Adrenal gland (tissue), 19 donors: ENCODE measurements at places on chromosomes 4 and X. TPM values are rescaled to one million over a fixed set of nuclear protein-coding genes. Genes with fewer than 3 reads are reported as not detected.

Gene FGFRL1
- polyA plus RNA-seq = 25.3 TPM

Gene ATXN3L
- not detected for polyA plus RNA-seq

Gene H2AZ1
- polyA plus RNA-seq = 49.7 TPM

Gene CHST7
- polyA plus RNA-seq = 2.8 TPM

Gene NPNT
- polyA plus RNA-seq = 10.5 TPM

Gene UGT2B11
- not detected for polyA plus RNA-seq

Gene JCHAIN
- polyA plus RNA-seq = 0.98 TPM

Gene ZAR1
- polyA plus RNA-seq = not detected

Gene DCAF12L1
- not detected for polyA plus RNA-seq

Gene DGAT2L6
- not detected for polyA plus RNA-seq

Gene CENPVL3
- polyA plus RNA-seq = 0.32 TPM

Gene ZMAT1
- 45.4 TPM for polyA plus RNA-seq

Gene DCAF8L1
- not detected for polyA plus RNA-seq

Gene ZGRF1
- polyA plus RNA-seq = 2.6 TPM

Gene FAM13A
- 13.6 TPM for polyA plus RNA-seq

Gene HDX
- 0.74 TPM for polyA plus RNA-seq

Gene MAGEB17
- polyA plus RNA-seq = 0.07 TPM

Gene CLGN
- polyA plus RNA-seq = 0.47 TPM

Gene NHS
- polyA plus RNA-seq = 4.4 TPM

Gene GPR78
- 0.08 TPM for polyA plus RNA-seq

Gene MTMR8
- polyA plus RNA-seq = 0.71 TPM

Gene IQCM
- polyA plus RNA-seq = not detected

Gene NCBP2L
- 0.40 TPM for polyA plus RNA-seq

Gene SUPT20HL1
- not detected for polyA plus RNA-seq

Gene NEK1
- 14.3 TPM for polyA plus RNA-seq

Gene FAM47E
- 7.7 TPM for polyA plus RNA-seq

Gene GAGE12F
- polyA plus RNA-seq = not detected

Gene PLP2
- 724 TPM for polyA plus RNA-seq

Gene SEPTIN6
- polyA plus RNA-seq = 332 TPM

Gene STAP1
- 0.10 TPM for polyA plus RNA-seq

Gene SLC25A43
- polyA plus RNA-seq = 5.4 TPM

Gene HMX1
- not detected for polyA plus RNA-seq

Gene USP26
- polyA plus RNA-seq = not detected

Gene MAPK10
- polyA plus RNA-seq = 25.8 TPM

Gene PRRG3
- 0.84 TPM for polyA plus RNA-seq

Gene ARL9
- 1.2 TPM for polyA plus RNA-seq

Gene C4orf36
- polyA plus RNA-seq = not detected

Gene FSTL5
- polyA plus RNA-seq = 0.64 TPM

Gene SLC9A7
- polyA plus RNA-seq = 3.9 TPM

Gene XPNPEP2
- polyA plus RNA-seq = 0.73 TPM

Gene SLC26A1
- 2.5 TPM for polyA plus RNA-seq

Gene UNC5C
- 5.0 TPM for polyA plus RNA-seq

Gene GPC4
- polyA plus RNA-seq = 3.2 TPM

Gene ADAMTS3
- polyA plus RNA-seq = 1.0 TPM

Gene TKTL2
- not detected for polyA plus RNA-seq

Gene GYPE
- 0.24 TPM for polyA plus RNA-seq

Gene OPRPN
- not detected for polyA plus RNA-seq

Gene PNCK
- 0.42 TPM for polyA plus RNA-seq

Gene BEX2
- polyA plus RNA-seq = 50.0 TPM

Gene MAP3K15
- polyA plus RNA-seq = 73.5 TPM

Gene LINC00632
- 2.3 TPM for polyA plus RNA-seq

Gene CSAG3
- not detected for polyA plus RNA-seq
